NK-92 treated with Interleukin-12 subunit alpha and Interleukin-12 subunit beta, amount 100 ng/mL, for 24 hours (cell line): ENCODE measurements at places on chromosomes 5 and 9.

GRCh38 chr9:84751921-84752320 is 82.4 kb downstream of the NTRK2 start:
- DNase-seq: no peak

DNA sequence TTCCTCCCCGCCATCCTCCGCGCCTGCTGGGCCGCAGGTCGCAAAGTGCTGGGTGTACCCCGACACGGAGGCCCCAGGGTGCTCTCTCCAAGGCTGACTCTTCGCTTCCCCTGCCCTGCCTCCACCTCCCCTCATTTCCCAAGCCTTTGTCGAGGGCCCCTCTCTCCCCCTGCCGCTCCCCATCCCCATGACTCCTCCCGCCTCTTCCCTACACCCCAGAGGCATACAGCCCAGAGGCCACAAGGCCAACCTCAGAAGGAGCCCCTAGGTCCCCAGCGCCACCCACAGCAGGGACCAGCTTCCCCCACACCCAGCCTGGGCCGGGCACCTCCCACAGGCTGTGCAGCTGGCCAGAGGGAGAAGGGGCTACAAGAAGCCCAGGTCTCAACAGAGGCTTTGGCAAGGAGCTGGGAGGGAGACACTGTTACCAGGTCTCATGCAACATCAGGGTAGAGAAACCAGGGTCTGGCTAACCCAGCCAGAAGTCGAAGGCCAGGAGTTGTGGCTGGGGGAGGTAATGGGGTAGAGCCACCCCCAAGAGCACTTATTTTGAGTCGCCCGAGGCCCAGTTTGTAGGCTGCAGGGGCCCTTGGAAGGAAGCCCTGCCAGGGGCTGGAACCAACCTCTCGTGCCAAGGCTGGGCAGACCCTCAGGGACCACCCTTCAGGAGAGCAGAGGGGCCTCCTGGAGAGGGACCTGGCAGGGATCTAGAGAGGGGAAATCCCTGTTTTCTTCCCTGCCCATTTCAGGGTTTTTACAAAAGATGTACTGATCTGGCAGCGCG is 24.5 kb upstream of the SARDH start:
- no peak for DNase-seq

GRCh38 chr5:131281133-131281867 is 17.4 kb downstream of the CDC42SE2 start:
- no peak for DNase-seq

GRCh38 chr9:38384990-38385848 is 7.3 kb upstream of the ALDH1B1 start:
- DNase-seq: no peak

GRCh38 chr5:55027595-55027994 is 3.5 kb downstream of the GZMK start:
- DNase-seq: no peak

DNA sequence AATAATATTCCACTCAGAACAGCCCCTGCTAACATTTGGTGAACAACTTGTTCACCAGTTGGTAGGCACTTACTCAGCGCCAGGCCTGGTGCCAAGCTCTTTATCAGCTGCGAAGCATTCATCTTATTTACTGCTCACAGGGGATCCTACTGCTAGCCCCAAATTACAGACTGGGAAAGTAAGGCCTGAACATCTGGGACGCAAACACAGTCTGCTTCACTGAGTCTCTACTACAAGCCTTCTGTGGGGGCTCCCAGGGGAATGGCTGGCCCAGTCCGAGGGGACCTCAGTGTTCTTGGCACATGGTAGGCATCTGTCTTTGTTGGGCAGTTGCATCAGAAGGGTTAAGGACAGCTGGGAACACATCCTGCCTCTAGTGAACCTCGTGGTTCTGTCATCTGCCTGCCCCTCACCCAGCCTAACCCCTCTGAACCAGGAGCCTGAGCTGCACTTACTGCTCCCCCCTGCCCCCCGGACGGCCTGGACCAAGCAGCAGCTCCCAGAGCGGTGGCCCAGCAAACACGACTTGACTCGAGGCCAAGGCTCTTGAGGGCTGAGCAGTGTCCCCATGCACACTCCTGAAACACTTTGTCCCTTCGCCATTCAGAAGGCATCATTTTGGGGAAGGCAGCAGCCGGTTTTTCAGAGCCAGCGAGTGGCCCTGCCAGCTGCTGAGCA is at the start of gene PHYHD1:
TSS of gene PHYHD1 (plus strand) at position 602 of the 678 bp plus-strand sequence. CDS start 1,342 bp downstream, outside the sequence.
- DNase-seq: no peak

DNA sequence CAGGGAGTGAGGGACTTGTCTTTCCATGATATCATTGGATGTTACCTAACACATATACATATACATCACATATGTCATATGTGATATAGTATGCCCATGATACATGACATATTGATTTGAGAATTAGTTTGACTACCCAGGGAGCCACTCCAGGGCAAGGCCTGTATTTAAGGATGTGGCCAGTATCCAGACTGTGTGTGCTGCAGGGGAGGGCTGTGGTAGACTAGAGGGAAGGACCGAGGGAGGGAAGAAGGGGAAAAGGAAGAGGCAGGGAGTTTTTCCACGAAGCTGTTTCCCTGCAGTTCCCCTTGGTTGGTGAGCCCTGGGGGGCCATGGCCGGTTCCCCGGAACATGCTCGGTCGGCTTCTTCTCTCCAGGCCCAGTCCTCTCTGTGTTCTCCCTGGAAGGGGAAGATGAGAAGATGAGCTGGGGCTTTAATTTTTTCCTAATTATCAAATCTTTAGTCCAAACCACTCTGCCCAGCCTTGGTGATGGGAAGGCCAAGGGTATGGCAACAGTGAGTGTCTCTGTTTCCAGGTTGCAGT is 48.7 kb downstream of the NSUN2 start:
- no peak for DNase-seq

GRCh38 chr9:23232831-23233230 is 593.2 kb downstream of the ELAVL2 start:
- DNase-seq: no peak

DNA sequence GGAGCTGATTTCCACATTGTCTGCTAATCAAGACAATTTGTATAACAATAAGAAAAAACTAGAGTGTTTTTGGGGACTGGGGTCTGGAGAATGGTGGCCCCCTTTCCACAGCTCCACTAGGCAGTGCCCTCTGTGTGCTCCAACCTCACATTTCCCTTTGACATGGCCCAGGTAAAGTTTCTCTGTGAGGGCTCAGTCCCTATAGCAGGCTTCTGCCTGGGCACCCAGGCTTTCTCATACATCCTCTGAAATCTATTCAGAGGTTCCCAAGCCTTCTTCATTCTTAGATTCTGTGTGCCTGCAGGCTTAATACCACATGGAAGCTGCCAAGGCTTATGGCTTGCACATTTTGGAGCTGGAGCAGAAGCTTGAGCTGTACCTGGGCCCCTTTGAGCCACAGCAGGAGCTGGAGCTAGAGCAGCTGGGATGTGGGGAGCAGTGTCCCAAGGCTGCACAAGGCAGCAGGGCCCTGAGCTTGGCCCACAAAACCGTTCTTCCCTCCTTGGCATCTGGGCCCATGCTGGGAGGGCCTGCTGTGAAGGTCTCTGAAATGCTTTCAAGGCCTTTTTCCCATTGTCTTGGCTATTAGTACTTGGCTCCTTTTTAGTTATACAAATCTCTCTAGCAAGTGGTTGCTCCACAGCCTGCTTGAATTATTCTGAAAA is 49.1 kb upstream of the VPS13A start:
- DNase-seq: no peak

DNA sequence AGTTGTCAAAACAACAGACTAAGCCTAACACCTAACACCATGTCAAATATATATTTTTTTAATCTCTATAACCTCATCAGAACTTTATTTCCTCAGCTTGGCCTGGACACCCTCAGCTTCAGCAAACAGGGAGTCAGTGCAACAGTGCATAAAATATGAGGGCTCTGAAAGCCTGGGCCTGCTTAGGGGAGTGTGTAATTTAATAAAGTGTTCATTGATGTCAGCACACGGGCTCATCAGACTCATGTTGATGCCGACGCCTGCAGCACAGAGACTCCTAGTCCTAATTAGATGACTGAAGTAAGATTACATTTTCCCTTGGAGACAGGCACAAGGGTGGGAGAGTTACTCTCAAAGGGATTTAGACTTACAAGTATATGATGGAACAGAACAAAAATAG is 37.8 kb downstream of the CDH10 start:
- DNase-seq: no peak

- DNase-seq: no peak
Observed at GRCh38 chr5:56433039-56433617, 200.0 kb upstream of the ANKRD55 start.

DNA sequence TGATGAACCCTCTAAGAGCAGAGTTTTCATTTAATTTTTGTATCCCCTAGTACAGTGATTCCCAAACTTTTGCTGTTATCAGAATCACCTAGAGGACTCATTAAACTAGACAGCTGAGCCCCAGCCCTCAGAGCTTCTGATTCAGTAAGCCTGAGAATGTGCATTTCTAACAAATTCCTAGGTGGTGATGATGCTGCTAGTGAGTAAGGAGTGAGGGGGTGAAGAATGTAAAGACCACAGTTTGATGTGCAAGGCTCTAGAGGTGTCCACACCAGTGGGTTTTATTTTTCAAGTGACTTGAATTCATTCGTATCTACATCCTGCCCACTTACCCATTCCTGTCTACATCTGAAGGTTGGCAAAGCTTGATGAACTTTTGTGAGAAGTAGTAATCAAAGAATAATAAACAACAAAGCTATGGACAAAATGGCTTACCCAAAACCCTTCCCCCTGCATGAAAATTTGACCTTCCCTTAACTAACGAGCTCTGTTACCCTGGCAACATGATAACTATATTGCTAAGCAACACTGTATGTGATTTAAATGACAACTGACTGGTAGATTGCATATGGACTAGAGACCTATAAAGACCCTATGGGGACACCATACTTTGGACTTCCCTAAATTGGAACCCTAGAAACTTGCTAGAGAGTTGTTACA is 35.2 kb downstream of the DTWD2 start:
- no peak for DNase-seq

- DNase-seq: no peak
Observed at GRCh38 chr5:167814828-167815227, 476.6 kb upstream of the WWC1 start.

- DNase-seq: no peak
Observed at GRCh38 chr5:153520137-153520536, 29.7 kb downstream of the GRIA1 start.

DNA sequence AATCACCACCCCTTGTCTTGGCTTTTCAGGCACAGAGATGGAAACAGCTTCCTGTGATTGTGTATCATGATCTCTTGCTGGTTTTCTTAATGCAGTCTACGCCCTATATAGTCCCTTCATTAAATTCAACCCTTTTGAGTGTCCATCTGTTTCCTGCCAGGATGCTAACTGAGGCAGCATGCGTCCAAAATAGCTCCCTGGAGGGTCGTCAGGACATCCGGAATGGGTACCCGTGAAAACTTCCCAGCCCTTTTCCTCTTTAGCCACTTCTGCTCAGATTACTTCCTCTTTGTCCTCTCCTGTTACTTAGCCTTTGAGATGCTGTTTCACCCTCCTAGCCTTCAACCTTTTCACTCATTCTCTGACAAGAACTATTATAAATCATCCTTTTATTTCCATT is 79.8 kb upstream of the KLF9 start:
- no peak for DNase-seq

- no peak for DNase-seq
Observed at GRCh38 chr9:83340451-83340850, 197.8 kb downstream of the FRMD3 start.

DNA sequence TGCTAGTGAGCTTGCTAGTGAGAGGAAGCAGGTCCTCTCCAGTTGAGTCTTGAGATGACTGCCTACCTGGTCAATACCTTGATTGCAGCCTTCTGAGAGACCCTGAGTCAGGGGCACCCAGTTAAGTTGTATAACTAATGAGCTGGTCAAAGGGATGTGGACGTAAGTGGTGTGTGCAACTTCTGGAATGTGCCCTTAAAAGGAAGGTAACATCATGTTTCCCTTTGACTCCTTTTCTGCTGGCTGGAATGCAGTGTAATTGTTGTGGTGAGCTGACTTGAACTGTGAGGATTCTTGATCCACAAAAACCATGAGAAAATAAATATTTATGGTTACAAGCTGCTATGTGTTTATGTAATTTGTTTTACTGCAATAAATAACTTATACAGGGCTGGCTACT is 2.4 kb upstream of the SNX2 start:
- DNase-seq: no peak

- no peak for DNase-seq
Observed at GRCh38 chr5:88895681-88896501, 12.9 kb upstream of the MEF2C start.

GRCh38 chr5:173311818-173312585 is 16.2 kb downstream of the STC2 start:
- DNase-seq: no peak

GRCh38 chr5:71481441-71481840 is 26.0 kb downstream of the BDP1 start:
- no peak for DNase-seq

- DNase-seq: no peak
Observed at GRCh38 chr9:16601991-16602390, 268.5 kb downstream of the BNC2 start.

DNA sequence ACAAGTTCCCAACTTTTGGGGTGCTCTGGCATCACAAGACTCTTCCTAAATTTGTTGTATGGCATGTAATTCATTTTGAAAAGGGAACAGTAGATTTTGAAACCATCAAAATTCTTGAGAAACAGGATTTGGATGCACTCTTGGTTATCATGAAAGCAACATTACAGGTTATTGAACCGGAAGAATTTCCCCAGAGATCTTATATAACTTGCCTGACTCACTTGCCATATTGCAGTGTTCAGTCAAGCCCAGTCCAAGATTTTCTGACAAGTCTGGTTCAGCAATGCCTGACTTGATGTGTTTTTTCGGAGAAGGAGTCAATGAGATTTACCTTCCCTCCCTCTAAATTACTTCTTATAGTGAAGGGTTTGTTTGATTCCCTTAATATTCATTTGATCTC is 32.0 kb downstream of the SMIM15 start:
- DNase-seq: no peak

DNA sequence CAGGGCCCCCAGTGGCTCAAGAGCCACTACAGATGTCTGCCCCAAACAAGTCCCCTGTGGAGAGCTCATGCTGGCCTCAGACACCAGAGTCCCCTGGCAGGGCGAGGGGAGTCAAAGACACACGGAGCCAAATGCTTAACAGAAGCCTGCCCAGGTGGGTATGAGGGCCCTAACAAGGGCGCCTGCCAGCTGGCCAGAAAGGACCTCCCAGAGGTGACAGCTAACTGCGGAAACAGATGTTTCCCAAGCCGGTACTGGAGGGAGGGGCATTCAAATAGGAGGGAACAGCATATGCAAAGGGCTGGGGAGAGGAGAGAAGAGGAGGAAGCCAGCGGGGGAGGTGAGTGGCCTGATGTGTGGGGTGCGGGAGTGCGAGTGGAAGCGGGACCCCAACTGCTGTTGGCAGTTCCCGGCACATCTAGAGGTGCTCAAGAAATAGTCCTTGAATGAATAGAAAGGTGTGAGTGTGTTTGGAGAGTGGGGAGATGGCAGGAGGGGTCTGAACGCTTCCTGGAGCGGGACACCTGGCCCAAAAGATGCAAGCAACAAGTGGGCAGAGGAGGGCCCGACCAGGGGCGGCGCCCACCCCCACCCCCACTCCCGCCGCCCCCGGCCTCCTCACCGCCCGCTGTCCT is 824 bp downstream of the MXD3 start:
- no peak for DNase-seq

- DNase-seq: no peak
Observed at GRCh38 chr5:171861381-171861780, 75.8 kb downstream of the SMIM23 start.

GRCh38 chr9:90514877-90515276 is 127.7 kb downstream of the DIRAS2 start:
- no peak for DNase-seq

- no peak for DNase-seq
Observed at GRCh38 chr5:141003031-141003430, 36.8 kb downstream of the PCDHAC2 start.
